ENCODE measurements at places on chromosomes 4 and X. TPM values are rescaled to one million over a fixed set of nuclear protein-coding genes. Genes with fewer than 3 reads are reported as not detected.
A peak's percentile ranks its signal among the peaks of the same experiment; 100 is the strongest.

The PRSS12 gene
- total RNA-seq, result 0.46 TPM

DNA sequence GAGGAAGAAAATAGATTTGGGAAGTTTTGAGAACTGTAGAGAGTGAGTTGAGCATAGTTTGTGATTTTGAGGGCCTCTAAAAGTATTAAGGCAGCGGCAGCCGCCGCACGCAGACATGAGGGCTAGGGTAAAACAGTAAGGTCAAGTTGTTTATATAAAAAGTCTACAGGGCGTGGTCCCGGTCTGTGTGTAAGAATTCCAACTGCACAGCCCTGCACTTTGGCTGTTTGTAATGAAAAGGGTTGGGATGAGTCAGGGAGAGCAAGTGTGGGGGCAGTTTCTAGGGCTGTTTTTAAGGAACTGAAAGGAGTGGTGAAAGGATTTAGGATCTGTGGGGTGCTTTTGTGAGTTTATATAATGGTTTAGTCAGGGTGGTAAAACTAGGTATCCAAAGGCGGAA, 55.0 kb downstream of the BEX3 start:
- DNase-seq, result no peak
- no peak overlapping the region for H3K4me3 ChIP-seq
- no peaks in the 10 kb centered on the region for H3K36me3 ChIP-seq
- no peaks in the 10 kb centered on the region for H3K4me1 ChIP-seq

- no peaks in the 10 kb centered on the region for H3K36me3 ChIP-seq
- no peaks in the 10 kb centered on the region for H3K4me1 ChIP-seq
- no peak overlapping the region for H3K4me3 ChIP-seq
- H3K27ac ChIP-seq, result no peak overlapping the region
- no peaks in the 10 kb centered on the region for H3K27me3 ChIP-seq
Observed at GRCh38 chr4:56859841-56860240, 38.3 kb upstream of the SPINK2 start.

The TMSB15A gene
- total RNA-seq, result not detected

DNA sequence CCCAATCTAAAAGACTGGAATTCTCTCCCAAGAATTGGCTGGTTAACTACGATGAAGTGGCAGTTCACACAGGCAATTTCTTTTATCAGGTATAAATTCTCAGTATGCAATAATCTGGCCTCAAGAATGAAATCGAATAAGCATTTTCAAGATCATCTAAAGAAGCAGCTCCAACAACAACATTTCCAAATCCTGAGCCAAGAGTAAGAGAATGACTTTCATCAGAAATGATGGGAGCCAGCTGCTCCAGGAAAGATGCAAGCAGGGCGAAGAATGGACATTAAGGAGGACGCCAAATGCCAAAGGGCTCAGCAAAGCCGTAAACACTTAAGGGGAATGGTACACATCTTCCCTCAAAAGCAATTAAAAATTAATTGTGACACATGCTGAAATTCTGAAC, 12.0 kb downstream of the ADAMTS3 start:
- no peak for DNase-seq
- H3K36me3 ChIP-seq, result no peaks in the 10 kb centered on the region
- H3K4me1 ChIP-seq, result no peaks in the 10 kb centered on the region
- H3K27me3 ChIP-seq, result no peaks in the 10 kb centered on the region

DNA sequence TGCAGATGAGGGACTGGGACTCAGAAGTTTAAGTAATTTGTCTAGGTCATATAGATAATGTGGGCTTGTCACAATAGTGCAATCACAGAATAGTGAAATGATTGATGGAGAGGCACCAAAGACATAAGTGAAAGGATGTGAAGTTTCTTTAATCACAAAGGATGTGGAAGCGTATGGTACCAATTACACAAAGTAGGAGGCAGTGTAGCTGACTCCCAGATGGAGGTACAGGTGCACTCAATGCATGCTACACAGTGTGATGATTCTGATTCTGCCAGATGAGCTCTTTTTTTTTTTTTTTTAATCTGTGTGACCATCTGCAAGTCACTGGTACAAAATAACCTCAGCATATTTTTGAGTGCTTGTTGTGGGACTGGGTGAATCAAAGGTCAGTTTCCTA, 411.3 kb downstream of the SPRY1 start:
- peaks cover 29% of the 10 kb centered on the region for H3K4me1 ChIP-seq
- H3K27ac ChIP-seq, result no peak overlapping the region
- no peak for DNase-seq
- H3K27me3 ChIP-seq, result no peaks in the 10 kb centered on the region
- H3K4me3 ChIP-seq, result no peak overlapping the region
- H3K36me3 ChIP-seq, result no peaks in the 10 kb centered on the region

The FAM184B gene
- total RNA-seq, result not detected

DNA sequence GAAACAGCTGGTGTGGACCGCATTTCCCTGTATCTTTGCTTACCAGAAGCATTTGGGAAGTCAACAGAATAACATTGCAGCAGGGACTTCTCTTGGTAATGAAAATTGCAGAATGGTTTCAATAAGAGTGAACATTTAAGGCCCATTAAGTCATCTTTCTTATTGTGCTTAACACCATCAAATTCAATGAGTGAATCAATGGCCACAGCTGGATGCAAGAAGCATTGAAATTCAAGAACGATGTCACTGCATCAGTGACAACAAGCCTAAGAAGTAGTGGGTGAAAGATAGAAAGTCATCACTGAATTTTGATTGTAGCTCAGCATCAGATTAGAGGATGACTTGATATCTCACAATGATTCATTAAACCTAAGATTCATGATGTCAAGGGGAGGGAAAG, 93.9 kb upstream of the GPM6A start:
- no peak for DNase-seq
- H3K4me1 ChIP-seq, result no peaks in the 10 kb centered on the region
- no peak overlapping the region for H3K4me3 ChIP-seq
- H3K27me3 ChIP-seq, result no peaks in the 10 kb centered on the region

The PPP2R2C gene
- 1.7 TPM for total RNA-seq

DNA sequence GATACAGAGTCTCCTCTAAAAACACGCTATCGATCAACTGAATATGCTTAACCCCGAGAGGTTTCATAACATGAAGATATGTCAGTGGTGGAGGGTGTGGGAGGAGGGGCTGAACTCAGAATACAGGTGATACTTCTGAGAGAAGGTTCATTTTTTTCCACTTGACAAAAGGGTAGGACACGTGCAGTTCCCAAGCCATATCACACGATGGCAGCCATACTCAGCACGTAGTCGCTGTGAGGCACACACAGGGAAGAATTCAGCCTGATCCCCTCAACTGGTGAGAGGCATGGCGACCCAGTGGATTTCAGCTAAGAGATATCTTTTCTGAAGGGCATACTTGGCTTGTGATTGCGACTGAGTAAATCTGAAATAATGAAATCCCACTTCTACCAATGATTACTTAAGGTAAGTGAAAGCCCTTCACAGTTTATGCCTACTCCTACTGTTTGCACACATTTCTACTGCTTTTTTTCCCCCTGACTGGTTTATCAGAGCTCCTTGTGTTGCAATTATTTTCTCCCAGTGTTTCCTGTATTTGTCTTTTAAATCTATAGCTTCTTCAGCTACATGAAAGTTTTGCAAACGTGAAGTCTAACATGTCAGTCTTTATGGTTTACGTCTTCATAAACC, 133.1 kb downstream of the CORIN start:
- H3K27ac ChIP-seq, result no peak overlapping the region
- no peaks in the 10 kb centered on the region for H3K4me1 ChIP-seq
- DNase-seq, result no peak
- no peak overlapping the region for H3K4me3 ChIP-seq

DNA sequence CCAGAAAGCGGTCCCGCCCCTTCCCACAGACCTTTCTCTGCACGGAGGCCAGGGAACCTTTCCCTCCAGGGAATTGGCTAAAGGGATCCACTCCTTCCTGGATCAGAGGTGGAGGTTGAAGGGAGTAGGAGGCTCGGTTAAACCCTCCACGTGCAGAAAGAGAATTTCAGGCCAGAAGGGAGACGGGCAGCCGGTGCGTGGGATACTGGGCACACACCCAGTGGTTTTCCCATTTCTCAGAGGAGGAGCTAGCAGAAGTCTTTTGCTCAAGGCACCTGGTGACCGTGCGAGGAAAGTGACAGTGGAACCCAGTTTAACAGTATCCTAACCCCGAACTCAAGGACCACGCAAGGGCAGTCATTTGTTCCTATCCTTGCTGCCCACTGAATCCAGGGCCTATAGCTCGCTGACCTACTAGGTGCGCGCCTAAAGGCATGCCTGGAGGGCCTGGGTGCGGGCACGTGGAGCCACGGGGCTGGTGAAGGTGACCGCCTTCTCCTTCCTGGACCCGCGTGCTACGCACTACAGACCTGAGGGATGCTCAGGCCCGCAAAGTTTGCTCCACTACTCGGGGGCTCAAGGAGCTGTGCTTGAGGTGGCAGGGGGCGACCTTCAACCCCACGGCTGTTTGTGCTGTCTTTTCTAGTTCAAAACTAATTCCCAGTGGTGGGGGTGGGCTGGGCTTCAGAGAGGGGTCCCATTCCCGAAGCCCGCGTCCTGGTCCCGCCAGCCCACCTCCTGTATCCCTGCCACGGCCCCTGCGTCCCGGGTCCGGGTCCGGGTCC, 587 bp upstream of the AFF2 start:
- H3K4me1 ChIP-seq, result peaks cover 13% of the 10 kb centered on the region
- peak overlapping the region; percentile 31 for H3K4me3 ChIP-seq

GRCh38 chr4:8610858-8611616, 18.5 kb downstream of the CPZ start:
- no peaks in the 10 kb centered on the region for H3K36me3 ChIP-seq
- H3K27me3 ChIP-seq, result no peaks in the 10 kb centered on the region
- no peak overlapping the region for H3K4me3 ChIP-seq
- no peak for DNase-seq
- no peak overlapping the region for H3K27ac ChIP-seq
- peaks cover 5% of the 10 kb centered on the region for H3K4me1 ChIP-seq

GRCh38 chrX:6693051-6693450, 158.1 kb upstream of the VCX3A start:
- H3K4me3 ChIP-seq, result no peak overlapping the region
- no peaks in the 10 kb centered on the region for H3K36me3 ChIP-seq
- H3K27me3 ChIP-seq, result no peaks in the 10 kb centered on the region
- no peak for DNase-seq
- no peak overlapping the region for H3K27ac ChIP-seq

DNA sequence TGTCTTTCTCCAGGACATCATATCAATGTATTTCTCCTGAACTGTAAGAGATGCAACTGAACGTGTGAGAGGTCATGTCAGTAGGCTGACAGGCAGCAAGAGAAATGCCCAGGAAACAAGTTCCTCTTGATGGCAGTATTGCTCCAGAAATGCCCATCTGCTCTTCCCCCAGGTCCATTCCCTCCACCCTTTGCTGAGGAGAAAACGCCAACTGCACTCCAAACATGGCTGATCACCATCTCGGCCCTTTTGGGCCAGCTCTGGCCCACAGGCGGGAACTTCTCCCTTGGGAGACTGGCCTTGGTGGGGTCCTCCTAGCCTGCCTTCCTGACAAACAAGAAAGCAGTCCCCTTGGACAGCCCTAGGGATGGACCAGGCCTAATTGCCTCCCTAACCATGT, 276.5 kb upstream of the AGTR2 start:
- no peak overlapping the region for H3K4me3 ChIP-seq
- H3K4me1 ChIP-seq, result no peaks in the 10 kb centered on the region
- DNase-seq, result no peak
- H3K27me3 ChIP-seq, result no peaks in the 10 kb centered on the region

- no peak overlapping the region for H3K27ac ChIP-seq
- no peaks in the 10 kb centered on the region for H3K4me1 ChIP-seq
- H3K4me3 ChIP-seq, result no peak overlapping the region
Observed at GRCh38 chrX:137748827-137749226, 182.9 kb downstream of the ZIC3 start.

DNA sequence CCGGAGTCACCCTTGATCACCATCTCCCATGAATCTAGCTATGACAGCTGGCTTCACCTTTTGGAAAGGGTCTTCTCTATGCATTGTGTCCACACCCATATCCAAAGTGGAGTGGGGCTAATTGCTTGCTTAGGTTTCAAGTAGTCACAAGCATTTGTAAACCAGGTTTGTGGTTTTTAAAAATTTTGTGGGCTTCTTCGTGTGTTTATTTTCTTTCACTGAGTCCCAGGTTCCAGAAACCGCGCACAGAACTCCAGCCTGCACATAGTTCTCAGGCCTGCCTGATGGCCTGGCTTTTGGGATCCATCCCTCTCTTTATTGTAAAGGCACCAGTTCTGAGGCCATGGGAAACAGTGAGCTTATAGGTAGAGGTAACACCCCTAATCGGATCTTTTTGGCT, 70.2 kb upstream of the TLR3 start:
- peaks cover 20% of the 10 kb centered on the region for H3K4me1 ChIP-seq
- no peaks in the 10 kb centered on the region for H3K27me3 ChIP-seq
- DNase-seq, result no peak
- H3K36me3 ChIP-seq, result no peaks in the 10 kb centered on the region

GRCh38 chrX:20952180-20952579, 422.0 kb upstream of the CNKSR2 start:
- no peaks in the 10 kb centered on the region for H3K36me3 ChIP-seq
- no peak overlapping the region for H3K4me3 ChIP-seq
- no peaks in the 10 kb centered on the region for H3K27me3 ChIP-seq
- no peak overlapping the region for H3K27ac ChIP-seq
- DNase-seq, result no peak

GRCh38 chrX:17930850-17931249, 69.8 kb upstream of the RAI2 start:
- no peaks in the 10 kb centered on the region for H3K27me3 ChIP-seq
- DNase-seq, result no peak
- no peak overlapping the region for H3K4me3 ChIP-seq
- no peak overlapping the region for H3K27ac ChIP-seq
- H3K36me3 ChIP-seq, result no peaks in the 10 kb centered on the region

The HSD17B13 gene
- 0.83 TPM for total RNA-seq

GRCh38 chr4:82792912-82793649, 5.5 kb downstream of the SCD5 start:
- no peaks in the 10 kb centered on the region for H3K36me3 ChIP-seq
- no peak for DNase-seq
- H3K27me3 ChIP-seq, result no peaks in the 10 kb centered on the region
- H3K4me1 ChIP-seq, result peaks cover 16% of the 10 kb centered on the region

DNA sequence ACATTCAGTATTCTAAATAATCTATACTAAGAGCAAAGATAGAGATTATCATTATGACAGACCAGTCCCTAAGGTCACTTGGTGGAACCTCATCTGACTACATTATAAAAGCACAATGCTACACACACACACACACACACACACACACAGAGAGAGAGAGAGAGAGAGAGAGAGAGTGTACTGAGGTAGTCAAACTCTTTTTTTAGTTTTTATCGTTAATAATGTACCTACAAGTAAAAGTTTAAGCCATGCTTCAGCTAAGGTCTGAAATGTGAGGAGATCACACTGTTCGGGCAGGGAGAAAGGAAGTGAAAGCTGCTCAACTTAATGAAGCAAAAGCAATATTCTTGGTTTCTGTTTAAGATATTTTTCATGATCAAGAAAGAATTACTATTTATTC, 75.8 kb upstream of the CCDC160 start:
- H3K36me3 ChIP-seq, result no peaks in the 10 kb centered on the region
- no peak overlapping the region for H3K27ac ChIP-seq
- H3K27me3 ChIP-seq, result no peaks in the 10 kb centered on the region
- no peaks in the 10 kb centered on the region for H3K4me1 ChIP-seq
- no peak overlapping the region for H3K4me3 ChIP-seq
